ENCODE measurements at places on chromosomes 2 and 18. TPM values are rescaled to one million over a fixed set of nuclear protein-coding genes. Genes with fewer than 3 reads are reported as not detected.

Gene COX5B
- 1,304 TPM for polyA plus RNA-seq

Gene RAB6C
- not detected for polyA plus RNA-seq

Gene NGEF
- not detected for polyA plus RNA-seq

Gene DUSP11
- polyA plus RNA-seq: 28.4 TPM

Gene UGT1A4
- not detected for polyA plus RNA-seq

DNA sequence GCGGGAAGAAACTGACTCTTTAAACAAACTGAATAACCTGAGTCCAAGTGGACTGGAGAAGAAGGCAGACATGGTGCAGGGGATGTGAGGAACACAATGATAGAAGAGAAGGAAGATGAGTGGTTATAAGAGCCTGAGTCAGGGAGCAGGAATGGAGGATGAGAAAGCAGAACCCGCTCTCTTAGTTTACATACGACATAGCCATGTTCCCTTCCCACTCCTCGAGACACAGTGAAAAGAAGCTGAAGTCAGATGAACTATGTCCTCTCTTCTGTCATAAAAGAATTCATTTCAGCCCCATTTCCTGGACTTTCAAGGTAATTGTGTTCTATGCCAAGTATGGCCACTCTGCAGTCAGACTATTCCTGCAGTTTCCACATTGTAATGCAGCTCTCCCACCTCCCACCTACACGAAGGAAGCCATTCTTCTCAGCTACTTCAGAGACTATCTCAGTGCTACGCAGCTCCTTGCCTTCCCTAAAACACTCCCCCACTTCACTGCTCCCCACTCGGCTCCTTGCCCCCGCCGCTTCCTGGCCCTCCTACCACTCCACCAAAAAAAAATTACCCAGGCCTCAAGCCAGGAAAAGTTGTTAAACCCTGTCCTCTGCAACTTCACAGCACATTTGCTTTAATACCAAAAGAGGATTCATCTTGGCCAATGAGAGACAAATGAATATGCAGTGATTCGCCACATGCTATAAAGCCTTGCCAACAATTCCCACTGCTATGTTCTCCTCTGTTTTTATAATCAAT is 323.4 kb upstream of the EPHA4 start:
- no peak for DNase-seq

GRCh38 chr2:233411162-233411561 is 56.9 kb downstream of the DGKD start:
- no peak for DNase-seq

GRCh38 chr2:57509189-57509588 is 537.4 kb upstream of the VRK2 start:
- DNase-seq: no peak

DNA sequence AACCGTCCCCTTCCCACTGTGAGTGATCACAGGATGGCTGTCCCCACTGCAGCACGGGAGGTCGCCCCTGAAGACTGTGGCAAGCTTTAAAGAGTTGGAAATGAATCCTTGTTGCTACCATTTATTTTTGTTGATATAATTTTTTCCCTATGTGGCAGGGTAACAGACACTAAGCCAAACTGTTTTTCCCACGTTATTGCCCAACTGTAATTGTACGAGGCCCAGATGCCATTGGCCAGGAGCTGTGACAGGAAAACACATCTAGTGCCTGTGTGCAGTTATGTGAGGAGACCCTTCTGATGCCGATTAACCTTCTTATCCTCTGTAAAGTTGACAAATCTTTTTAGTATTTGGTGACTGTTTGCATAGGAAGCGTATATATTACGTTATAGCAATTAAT is 44.2 kb downstream of the MRPS9 start:
- DNase-seq: no peak

- no peak for DNase-seq
Observed at GRCh38 chr2:217223222-217223930, 363.5 kb upstream of the TNP1 start.

- no peak for DNase-seq
Observed at GRCh38 chr2:122078451-122078850, 323.0 kb downstream of the TSN start.

DNA sequence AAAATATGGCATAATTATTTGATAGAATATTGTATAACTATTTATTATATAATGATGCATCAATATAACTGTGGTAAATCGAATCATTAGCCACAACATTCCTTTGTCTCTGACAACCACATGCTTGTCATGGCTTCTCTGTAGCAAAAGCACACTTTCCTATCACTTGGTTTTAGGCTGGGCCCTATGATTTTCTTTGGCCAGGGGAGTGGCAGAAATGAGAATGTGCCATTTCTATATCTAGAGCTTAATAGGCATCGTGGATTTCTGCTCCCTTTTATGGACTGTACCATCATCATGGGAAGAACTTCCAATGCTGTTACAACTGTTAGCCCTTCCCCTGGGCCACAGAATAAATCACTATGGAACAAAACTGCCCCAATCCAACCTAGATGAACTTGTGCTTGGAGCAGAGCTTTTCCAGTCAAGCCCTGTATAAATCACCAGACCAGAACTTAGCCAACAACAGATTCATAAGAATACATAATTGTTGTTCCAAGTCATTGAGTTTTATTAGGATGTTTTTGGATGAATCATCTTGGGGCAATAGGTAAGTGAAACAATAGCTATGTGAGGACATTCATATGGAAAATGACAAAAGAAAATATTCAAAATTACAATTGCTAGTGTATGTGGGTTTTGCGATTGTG is 715.8 kb downstream of the ERBB4 start:
- DNase-seq: no peak

GRCh38 chr2:206361407-206362045 is 81.8 kb upstream of the ADAM23 start:
- DNase-seq: no peak

- DNase-seq: no peak
Observed at GRCh38 chr2:95049683-95049955, 24.1 kb downstream of the MAL start.

- DNase-seq: no peak
Observed at GRCh38 chr2:221969830-221970144, 329.0 kb downstream of the PAX3 start.

- no peak for DNase-seq
Observed at GRCh38 chr2:179876266-179876665, 14.9 kb upstream of the ZNF385B start.

Data from K562 (cell line).